DMS79 treated with DMSO at 0.1 percent for 48 hours (cell line): ENCODE measurements at places on chromosomes 11 and 22.
A peak's percentile ranks its signal among the peaks of the same experiment; 100 is the strongest.

GRCh38 chr11:134801570-134801969, 389.5 kb upstream of the B3GAT1 start:
- no peak for DNase-seq

- DNase-seq: no peak
Observed at GRCh38 chr11:106986261-106986660, 32.0 kb downstream of the GUCY1A2 start.

DNA sequence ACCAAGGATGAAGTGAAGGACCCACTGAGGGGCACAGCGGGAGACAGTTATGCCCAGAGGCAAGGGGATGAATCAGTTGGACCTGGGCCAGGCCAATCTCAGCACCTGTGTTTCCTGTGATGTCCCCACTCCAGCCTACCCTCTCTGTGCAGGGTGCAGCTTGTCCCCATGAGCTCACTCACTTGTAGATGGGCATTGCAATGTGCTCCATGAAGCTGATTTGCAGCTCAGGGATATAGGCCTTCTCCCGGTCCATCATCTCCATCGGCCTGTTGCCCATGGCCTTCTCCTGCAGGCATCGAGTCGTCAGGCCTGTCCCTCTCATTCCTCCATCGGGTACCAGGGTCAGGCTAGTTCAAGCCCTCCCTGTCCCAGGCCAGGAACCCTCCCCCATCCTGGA, 96.2 kb downstream of the PDE2A start:
- DNase-seq: no peak

DNA sequence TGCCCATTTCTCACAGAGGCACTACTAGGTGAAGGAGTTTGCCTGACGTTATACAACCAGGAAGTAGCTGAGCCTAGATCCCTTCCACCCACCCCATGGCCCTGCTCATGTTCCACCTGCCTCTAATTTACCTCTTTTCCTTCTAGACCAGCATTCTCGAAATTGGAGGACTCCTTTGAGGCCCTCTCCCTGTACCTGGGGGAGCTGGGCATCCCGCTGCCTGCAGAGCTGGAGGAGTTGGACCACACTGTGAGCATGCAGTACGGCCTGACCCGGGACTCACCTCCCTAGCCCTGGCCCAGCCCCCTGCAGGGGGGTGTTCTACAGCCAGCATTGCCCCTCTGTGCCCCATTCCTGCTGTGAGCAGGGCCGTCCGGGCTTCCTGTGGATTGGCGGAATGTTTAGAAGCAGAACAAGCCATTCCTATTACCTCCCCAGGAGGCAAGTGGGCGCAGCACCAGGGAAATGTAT, 14.1 kb downstream of the PIK3IP1 start:
- no peak for DNase-seq

GRCh38 chr11:113472471-113472870, 2.7 kb downstream of the DRD2 start:
- no peak for DNase-seq

DNA sequence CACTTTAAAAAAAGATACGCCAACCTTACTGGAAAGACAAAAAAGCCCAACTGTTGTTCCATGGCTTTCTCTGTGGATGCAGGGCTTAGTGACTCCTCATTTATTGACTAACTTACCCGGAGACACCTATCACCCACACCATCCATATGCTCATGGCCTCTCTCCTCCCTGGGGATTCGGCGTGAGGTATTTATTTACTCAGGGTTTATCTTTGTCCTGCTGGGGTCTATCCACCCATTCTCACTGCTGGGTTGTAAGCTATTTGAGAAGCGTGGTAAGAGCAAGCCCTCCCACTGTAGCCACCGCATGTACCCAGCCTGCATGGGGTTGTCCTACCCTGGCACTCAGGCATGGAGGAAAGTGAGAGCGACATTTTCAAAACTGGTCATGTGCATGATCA, 93.6 kb downstream of the NELL1 start:
- no peak for DNase-seq

GRCh38 chr11:46242041-46242951, 35.2 kb upstream of the CREB3L1 start:
- peak; percentile 28 for DNase-seq

DNA sequence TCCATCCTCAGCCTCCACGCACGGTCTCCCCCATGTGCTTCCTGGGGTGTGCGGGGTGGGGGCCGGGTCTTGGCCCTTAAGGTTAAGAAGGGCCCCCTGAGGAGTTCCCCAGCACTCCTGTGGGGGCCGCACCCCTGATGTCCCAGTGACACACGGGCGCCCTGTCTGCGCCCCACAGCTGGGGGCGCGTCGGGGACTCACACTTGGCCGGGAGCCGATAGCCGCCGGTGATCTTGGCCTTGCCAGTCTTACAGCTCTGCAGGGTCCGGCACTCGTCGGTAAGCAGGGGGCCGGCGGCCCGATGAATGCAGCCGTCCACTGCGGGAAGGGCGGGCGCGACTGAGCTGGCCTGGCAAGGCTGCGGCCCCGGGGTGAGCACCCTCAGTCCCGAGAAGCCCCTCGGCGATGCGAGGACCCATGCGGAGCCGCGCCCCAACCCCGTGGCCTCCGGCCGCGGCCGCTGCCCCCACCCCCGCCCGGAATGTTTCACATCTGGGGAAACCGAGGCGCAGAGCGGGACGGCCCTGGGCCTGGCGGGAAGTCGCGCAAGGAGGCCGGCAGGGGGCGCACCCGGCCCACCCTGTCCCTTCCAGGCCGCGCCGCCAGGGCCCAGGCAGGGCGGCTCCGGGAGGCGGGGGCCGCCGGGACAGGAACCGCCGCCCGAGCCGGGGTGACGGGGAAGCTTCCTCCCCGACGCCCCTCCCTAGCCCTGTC, 13.9 kb downstream of the OTUB1 start:
- no peak for DNase-seq

DNA sequence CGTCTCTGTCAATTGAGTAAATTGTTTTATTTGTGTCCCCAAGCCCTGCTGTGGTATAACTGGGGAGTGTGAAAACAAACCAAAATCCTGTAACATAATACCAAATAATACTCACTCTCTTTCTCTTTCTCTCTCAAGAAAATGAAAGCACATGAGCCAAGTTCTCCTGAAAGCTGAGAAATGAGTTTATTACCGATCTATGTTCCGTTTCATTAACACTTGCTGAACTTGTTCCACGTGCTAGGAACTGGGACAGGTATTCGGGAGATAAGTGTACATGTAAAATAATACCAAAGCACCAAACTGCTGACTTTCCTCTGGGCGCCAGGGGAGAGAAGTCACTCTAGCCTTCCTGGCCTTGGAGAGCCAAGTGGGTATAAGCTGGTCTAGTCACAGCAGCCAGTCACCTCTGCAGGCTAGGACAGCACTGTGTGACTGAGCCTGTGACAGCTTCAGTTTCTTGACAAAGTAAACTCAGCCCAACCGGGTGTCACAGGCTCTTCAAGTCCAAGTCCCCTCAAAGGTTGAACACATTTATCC, 23.1 kb downstream of the CD6 start:
- DNase-seq: peak; percentile 9

- no peak for DNase-seq
Observed at GRCh38 chr11:102630598-102631448, 5.7 kb upstream of the MMP20 start.

DNA sequence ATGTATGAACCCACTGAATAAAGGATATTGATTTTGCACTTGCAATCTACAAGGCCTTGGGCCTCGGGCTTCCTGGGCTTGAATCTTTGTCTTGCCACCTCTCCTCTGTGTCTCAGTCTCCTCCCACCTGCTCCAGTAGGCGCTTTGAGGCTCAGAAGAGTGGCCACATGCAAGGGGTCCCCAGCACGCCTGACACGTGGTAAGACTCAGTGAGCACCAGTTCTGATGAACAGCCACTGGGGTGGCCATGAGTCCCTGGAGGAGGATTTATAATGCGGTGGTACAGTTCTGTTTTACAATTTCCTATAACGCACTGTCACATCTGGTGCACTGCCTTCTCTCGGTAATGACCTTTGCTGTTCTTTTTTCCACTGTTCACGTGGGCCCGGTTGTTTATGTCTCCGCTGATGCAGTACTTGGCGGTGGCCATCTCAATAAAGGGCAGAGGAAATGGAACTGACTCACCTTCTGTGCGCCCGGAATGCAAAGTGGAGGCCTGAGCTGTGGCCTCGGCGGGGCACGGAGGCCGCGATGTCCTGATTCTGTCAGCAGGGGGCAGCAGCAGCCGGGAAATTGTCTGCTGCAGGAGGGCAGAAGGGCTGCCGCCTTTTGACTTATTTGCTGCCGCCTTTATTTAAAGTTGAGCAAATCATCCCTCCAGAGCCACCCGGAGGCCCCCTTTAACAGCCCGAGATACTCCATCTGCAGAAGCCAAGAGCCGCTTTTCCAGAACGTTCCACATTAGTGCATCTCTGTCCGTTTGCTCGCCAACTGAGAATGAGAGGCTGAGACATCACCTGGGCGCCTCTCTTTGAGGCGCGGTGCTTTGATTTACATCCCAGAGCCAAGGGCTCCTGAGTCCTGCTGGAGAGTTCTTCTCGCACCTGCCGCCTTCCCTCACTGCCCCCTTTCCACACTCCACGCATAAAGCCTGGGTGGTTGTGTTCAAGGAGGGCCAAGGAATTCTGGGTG, 6.0 kb upstream of the IFT27 start:
- DNase-seq: peak; percentile 38

GRCh38 chr11:2294926-2295290, 6.8 kb downstream of the C11orf21 start:
- DNase-seq: no peak

GRCh38 chr22:37809672-37810333, 2.1 kb downstream of the GCAT start:
- DNase-seq: no peak

DNA sequence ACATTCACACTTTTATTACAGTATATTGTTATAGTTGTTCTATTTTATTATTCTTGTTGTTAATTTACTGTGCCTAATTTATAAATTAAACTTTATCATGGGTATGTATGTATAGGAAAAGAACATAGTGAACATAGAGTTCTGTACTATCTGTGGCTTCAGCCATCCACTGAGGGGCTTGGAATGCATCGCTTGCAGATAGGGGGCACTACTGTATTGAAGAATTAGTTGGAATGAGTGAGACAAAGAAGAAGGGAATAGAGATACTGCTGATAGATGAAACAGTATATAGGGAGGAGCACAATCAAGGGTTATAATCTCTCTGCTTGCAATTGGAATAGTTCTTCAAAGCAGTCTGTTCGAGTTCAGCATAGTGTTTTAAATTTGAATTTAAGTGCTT, 432.2 kb downstream of the RAB38 start:
- DNase-seq: no peak

DNA sequence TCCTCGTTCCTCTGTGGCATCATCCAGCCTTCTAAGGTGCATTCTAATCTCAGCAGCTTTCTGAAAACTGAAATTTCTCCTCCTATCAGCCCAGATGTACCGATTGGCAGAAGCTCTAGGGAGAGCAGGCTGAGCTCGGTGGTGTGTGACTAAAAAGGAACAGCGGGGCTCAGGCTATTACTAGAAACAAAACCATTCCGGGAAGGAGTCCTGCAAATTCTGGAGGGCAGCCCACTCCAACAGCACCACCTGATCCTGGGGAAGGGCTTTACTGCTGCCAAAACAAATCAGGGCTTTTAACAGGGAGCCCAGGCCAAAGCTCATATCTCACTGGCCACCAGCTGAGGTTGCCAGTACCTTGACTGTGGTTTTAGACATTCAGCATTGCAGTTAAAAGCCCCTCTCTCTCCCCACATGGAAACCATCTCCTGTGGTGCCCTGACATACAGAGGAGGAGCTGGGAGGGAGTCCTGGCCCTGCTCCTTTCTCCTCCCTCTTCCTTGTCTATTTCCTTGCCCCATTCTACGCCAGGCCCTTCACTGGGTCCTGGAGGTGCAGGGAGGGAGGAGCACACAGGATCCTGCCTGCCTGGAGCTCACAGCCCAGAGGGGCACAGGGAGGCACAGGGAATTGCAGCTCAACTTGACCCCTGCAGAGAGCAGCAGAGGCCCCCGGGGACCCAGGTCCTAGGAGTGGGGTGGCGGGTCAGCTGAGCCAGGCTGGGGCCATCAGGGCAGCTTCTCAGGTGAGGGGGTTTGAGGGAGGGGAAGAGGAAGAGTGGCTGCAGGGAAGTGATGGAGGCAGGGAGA, 889 bp downstream of the PLAAT4 start:
- peak; percentile 70 for DNase-seq

GRCh38 chr11:14081581-14082231, 119.2 kb downstream of the SPON1 start:
- no peak for DNase-seq

- DNase-seq: peak; percentile 99
Observed at GRCh38 chr11:74641289-74641688, 48.9 kb downstream of the POLD3 start.

GRCh38 chr11:17810746-17811145, 76.2 kb downstream of the KCNC1 start:
- no peak for DNase-seq

GRCh38 chr11:11978792-11979487, 29.5 kb downstream of the DKK3 start:
- no peak for DNase-seq

GRCh38 chr11:86513746-86514373, 139.2 kb downstream of the CCDC81 start:
- no peak for DNase-seq

GRCh38 chr11:113675565-113675964, 30.5 kb downstream of the TMPRSS5 start:
- no peak for DNase-seq

- DNase-seq: no peak
Observed at GRCh38 chr11:125570952-125571351, 1.7 kb downstream of the EI24 start.

- no peak for DNase-seq
Observed at GRCh38 chr11:69063652-69064260, 15.0 kb downstream of the TPCN2 start.

DNA sequence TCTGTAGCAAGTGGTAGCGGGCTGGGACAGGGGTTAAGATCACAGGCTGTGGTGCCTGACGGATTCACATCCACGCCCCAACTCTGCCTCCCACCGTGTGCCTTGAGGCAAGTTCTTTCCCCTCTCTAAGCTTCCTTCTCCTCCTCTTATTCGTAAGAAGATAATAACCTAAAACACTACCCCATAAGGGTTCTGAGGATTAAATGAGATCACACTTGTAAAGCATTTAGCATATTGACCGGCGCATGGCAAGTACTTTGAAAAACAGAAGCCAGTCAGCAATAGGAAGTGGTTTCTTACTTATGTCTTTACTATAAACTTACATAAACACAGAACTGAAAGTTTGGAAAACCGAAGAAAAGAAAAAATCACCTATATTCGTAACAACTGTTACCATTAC, 15.5 kb upstream of the LMO2 start:
- no peak for DNase-seq

DNA sequence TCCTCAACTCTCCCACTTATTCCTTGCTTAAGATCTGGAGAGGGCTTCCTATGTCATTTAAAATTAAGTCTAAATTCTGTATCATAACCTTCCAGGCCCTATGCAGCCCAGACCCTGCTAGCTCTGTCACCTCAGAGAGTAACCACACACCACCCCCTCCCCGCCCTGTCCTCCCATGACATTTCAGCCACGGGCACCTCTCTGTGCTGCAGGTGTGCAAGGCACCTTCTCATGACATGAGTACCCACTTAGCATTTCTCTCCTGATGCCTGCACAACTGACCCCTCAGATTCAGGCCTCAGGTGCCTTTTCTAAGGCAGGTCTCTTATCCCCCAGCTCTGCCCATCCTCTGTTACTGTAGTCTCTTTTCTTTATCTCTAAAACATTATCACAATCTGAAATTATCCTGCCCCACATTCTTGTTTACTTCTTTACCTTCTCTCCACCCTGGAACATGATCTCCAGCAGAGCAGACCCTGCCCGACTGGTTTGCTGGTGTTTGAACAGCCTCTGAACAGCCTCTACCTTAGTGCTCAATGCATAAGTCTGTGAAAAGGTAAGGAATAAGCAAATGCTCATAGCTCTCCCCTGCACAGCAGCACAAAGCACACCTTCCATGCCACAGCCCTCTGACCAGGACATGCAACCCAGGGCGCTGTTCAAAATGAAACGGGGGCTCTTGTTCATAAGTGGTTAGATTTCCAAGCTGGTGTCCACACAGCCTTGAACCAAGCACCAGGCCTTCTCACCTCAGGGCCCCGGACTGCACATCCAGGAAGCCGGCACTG, 196.1 kb upstream of the B3GAT1 start:
- DNase-seq: peak; percentile 82
